ENCODE measurements at places on chromosomes 4 and X.
A peak's percentile ranks its signal among the peaks of the same experiment; 100 is the strongest.

GRCh38 chr4:67809502-67809901 is 55.3 kb upstream of the GNRHR start:
- DNase-seq: no peak

DNA sequence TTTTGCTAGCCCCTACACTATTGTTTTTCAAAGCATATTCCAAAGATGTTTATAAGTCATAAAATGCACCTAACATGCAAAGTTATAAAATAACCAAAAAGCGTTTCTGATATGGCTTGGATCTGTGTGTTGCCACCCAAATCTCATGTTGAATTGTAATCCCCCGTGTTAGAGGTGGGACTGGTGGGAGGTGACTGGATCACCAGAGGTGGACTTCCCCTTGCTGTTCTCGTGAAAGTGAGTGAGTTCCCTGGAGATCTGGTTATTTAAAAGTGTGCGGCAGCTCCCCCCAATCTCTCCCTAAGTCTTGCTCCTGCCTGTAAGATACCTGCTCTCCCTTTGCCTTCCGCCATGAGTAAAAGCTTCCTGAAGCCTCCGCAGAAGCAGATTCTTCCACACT is 22.8 kb upstream of the SORBS2 start:
- DNase-seq: no peak

- no peak for DNase-seq
Measured at GRCh38 chr4:156019246-156019645, 65.6 kb upstream of the CTSO start.

DNA sequence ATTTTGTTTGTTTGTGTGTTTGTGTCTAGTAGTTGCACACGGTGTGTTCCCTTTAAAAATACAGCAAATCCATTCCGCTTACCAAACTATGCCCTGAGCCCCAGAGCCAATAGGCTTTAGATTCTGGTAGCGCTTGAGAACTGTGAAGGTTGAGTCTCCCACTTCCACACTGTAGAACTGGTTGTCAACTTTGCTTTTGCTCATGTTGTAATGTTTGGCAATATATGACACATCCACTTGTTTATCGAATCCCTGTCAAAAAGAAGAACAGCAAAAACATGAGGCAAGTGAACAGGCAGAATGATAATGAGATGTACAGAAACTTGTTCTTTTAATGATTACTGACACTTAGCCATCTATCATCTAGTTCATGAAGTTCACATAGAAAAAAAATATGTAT is 200.6 kb downstream of the MAPK10 start:
- no peak for DNase-seq

DNA sequence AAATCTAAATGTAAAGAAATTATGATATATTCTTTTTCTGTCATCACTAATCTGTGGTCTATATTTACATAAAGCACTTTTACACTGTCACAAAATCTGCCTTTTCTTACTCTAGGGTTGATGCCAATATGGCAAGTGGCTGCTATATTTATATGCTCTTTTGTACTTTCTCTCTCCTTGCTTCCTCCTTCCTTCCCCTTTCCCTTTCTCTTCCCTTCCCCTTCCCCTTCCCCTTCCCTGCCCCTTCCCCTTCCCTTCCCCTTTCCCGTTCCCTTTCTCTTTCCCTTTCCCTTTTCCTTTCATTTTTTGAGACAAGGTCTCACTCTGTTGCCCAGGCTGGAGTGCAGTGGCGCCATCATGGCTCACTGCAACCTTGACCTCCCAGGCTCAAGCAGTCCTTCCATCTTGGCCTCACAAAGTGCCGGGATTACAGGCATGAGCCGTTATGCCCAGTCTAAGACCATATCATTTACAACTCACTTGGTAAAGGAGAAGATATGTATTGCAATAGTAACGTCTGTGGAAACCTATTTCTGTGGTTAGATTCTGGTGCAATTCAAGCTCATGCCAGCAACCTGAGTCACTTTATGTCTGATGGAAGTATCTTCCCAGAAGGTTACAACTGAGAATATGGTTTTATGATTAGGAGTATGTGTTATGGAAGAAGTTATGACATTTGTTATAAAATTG is 13.9 kb upstream of the PLAC8 start:
- peak; percentile 84 for DNase-seq

- DNase-seq: no peak
Measured at GRCh38 chr4:156838761-156839160, 132.8 kb downstream of the PDGFC start.

GRCh38 chr4:2462218-2462991 is 6.5 kb upstream of the RNF4 start:
- no peak for DNase-seq

- peak; percentile 21 for DNase-seq
Measured at GRCh38 chrX:18984381-18985185, 669 bp upstream of the PHKA2 start.

- DNase-seq: no peak
Measured at GRCh38 chr4:40206426-40206825, 9.6 kb downstream of the RHOH start.

DNA sequence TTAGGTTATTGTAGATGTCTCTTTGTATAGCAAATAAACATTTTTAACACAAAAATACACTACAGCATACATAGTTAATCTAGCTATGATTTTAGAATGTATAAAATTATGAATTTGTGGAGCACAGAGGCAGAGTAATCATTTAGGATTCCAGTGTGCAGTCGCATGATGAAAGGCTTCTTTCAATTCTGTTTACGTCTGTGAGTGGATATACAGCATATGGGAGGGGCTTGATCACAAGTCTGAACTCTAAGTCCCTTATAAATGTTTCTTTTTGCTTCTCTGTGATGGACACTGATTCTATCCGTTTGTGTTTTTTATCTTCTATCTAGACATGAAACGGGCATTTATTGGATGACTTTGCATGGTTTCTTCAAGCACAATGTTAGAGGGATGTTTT is 1239.6 kb upstream of the AGA start:
- no peak for DNase-seq

GRCh38 chrX:53481816-53482465 is 47.8 kb upstream of the HSD17B10 start:
- DNase-seq: no peak

DNA sequence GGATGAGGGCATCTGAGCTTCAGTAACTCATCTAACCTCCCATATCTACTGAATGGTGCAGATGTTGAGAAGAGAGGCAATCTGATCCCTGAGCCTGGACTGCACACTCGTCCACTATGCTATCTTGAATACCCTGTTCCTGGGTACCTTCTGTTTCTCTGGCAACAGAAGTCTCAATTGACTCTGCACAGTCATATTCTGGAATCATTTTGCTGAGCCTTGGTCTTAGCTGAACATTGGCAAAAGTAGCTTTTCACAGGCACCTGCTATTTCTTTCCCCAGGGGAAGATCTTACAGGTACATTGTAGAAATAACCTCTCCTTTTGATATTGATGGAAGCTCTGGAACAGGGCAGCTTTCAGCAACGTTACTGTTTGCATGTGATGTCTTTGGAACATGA is 161.5 kb upstream of the GPR101 start:
- no peak for DNase-seq

DNA sequence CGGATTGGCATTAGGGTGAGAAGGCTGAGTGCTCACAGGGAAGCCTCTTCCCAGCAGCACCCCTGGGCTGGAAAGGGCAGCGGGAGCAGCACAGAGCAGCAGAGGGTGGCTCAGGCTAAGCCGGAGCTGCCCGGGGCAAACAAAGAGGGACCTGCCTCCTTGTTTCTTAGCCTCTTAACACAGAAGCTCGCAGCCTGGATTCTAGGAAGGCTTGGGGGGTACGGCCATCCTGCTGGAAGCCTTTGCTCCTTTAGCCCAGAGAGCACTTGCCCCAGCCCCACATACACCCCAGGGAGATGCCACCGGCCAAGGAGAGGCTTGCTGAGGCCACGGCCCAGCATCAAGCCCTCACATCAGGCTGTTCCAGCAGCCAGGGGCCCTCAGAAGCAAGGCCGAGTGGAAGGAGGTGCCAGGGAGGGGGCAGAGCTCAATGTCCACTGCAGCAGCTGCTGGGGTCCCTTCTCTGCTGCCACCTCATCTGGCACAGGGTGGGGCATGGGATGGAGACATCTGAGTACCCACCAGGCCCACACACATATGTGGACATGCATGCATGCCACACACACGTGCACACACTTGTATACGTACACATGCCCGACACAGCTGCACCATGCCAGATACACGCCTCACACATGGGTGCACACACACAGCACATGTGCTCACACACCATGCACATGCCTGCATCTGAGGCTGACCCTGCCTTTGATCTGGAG is 20.3 kb upstream of the SPON2 start:
- no peak for DNase-seq
